ENCODE measurements at places on chromosomes 7 and 10. TPM values are rescaled to one million over a fixed set of nuclear protein-coding genes. Genes with fewer than 3 reads are reported as not detected.

GRCh38 chr10:14532473-14533251 lies 201.9 kb upstream of the FRMD4A start:
- no peak for DNase-seq

DNA sequence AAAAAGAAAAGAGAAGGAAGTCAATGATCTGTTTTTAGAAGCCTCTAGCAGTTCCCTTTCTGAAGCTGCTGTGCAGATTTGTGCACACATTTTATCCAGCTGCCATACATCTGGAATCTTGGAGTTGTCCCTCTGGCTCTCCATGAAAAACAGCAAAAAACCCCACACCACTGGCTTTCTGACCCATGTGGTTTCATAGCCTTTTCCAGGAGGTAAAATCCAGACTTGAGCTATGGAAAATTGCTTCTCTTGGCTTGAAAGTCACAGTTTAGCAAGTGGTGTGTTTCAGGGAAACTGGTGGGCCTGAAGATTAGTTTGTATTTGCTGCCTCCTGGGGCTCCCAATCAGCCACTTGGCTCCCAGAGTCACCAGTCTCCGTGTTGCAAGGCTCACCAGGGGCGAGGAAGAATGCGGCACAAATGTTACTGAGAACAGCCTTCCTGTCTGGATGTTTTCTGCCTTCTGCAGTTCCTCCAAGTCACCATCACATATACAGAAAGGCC lies 50.1 kb upstream of the ADRB1 start:
- peak; percentile 82 for DNase-seq

DNA sequence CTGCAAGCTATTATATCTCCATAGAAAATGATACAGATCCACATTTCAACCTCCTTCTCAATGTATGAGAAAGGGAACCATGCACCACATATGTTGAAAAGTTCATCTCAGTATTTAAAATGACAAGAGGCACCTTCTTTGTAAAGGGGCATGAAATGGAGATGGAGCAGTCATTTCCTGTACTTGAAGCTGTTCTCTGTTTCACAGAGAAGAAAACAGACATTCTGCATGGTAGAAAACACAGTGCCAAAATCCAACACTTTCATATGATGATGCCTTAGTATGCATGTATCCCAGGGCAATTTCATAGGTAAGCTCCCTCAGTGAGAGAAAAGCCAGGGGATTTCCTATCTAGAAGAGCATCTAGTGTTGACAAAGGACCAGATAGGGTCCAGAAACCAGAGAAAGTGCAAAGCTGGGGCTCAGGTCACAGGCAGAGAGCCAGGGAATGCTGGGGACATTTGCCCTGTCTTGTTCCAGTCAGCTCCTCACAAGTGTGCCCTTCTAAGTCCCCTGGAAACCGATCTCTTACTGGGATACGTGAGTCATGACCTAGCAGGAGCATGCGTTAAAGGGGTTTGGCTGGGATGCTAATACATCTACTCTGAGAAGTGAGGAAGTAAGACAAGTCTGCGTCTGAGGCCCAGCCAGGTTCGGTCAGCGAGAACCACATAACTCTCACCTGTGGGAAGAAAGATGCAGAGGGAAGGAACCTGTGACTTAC lies 118.7 kb downstream of the ICA1 start:
- DNase-seq = no peak

- no peak for DNase-seq
These were observed 136.9 kb downstream of the CFTR start for GRCh38 chr7:117616694-117617093.

Gene LBX1
- not detected for total RNA-seq

GRCh38 chr10:132777441-132777840 lies 8.5 kb downstream of the NKX6-2 start:
- DNase-seq = no peak

DNA sequence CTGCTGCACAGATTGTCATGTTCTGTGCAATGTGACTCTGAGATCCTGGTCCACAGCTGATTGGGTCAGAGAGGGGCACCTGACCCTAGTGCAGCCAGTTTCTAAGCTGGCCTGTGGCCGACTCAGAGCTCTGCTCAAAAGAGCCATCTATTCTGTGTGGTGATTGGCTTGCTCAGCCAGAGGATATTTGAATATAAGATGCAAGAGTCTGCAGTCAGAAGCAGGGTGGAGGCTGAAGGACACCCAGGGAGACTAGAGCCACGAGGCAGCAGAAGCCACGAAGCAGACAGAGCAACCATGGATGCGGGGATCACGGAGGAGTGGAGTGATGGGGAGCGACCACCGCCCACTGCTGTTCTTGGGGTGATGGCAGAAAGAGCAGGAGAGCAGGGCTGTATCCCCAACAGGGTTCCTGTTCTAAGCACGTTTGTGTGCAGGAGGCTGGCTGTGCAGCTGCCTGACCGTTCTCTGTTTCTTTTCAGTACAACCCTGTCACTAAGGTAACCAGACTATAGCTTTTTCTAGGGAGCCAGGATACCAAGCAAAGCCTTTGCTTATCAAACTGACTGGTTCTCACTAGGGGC lies 19.5 kb upstream of the RHEB start:
- DNase-seq = no peak

GRCh38 chr7:142422621-142423020 lies 164.8 kb upstream of the PRSS58 start:
- DNase-seq = no peak

Gene IFIT3
- 10.5 TPM for total RNA-seq

DNA sequence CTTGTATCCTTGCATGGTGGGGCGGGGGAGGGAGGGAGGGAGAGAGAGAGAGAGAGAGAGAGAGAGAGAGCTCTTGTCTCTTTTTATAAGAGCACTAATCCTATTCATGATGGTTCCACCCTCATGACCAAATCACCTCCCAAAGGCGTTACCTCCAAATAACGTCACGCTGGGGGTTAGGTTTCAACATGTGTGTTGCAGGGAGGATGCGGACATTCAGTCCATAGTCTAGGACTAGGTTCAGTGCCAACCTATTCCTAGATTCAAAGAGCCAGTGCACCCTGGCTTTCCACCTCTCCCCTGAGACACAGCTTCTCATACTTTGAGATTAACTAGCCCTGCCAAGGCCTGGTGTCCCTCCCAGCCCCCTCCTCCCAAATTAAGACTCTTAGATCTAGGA lies 123.0 kb downstream of the GRK5 start:
- DNase-seq = no peak

Gene ZNF425
- 0.97 TPM for total RNA-seq

Gene HOGA1
- 1.5 TPM for total RNA-seq

Gene PRLHR
- total RNA-seq = not detected

GRCh38 chr10:30833628-30833970 lies 198.1 kb downstream of the ZNF438 start:
- DNase-seq = no peak

DNA sequence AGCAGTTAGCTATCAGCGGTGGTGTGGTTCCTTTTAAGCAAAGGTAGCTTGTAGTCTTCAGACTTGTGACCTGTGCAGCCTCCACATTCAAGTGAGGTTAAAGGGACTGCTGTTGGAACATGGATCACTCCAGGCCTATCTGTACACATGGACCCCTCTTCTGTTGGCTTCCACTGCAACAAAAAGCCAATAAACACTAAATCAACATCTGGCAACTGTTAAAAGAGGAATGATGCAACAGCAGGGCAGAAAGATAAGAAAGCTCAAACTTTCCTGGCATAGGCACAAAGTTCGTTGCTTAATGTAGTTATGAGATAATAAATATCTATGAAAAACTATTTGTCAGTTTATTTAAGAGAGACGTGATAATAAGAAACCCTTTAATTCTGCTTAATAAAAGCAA lies 4.0 kb upstream of the MINPP1 start:
- DNase-seq = no peak

DNA sequence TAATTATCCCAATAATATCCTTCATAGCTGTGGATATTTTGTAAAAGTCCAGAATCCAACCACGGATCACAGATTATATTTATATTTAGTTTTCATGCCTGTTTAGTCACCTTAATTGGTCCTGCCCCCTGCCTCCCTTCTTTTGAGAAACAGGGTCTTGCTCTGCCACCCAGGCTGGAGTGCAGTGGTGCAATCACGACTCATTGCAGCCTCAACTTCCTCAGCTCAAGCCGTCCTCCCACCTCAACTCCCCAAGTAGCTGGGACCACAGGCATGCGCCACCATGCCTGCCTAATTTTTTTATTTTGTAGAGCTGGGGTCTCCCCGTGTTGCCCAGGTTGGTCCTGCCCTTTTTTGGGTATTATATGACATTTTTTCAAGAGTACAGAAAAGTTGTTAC lies 129.4 kb downstream of the KAT6B start:
- DNase-seq = no peak

Gene INPP5A
- 102 TPM for total RNA-seq

Gene ACBD7
- 0.46 TPM for total RNA-seq

Gene HSPA12A
- total RNA-seq = 20.5 TPM

GRCh38 chr10:13458687-13459012 lies 70.2 kb downstream of the BEND7 start:
- DNase-seq = no peak

Gene CYP2C8
- 0.57 TPM for total RNA-seq

Gene CEP41
- total RNA-seq = 11.5 TPM

GRCh38 chr7:158475679-158476052 lies 112.0 kb downstream of the PTPRN2 start:
- no peak for DNase-seq

GRCh38 chr10:132110111-132110521 lies 44.4 kb downstream of the JAKMIP3 start:
- peak; percentile 81 for DNase-seq

DNA sequence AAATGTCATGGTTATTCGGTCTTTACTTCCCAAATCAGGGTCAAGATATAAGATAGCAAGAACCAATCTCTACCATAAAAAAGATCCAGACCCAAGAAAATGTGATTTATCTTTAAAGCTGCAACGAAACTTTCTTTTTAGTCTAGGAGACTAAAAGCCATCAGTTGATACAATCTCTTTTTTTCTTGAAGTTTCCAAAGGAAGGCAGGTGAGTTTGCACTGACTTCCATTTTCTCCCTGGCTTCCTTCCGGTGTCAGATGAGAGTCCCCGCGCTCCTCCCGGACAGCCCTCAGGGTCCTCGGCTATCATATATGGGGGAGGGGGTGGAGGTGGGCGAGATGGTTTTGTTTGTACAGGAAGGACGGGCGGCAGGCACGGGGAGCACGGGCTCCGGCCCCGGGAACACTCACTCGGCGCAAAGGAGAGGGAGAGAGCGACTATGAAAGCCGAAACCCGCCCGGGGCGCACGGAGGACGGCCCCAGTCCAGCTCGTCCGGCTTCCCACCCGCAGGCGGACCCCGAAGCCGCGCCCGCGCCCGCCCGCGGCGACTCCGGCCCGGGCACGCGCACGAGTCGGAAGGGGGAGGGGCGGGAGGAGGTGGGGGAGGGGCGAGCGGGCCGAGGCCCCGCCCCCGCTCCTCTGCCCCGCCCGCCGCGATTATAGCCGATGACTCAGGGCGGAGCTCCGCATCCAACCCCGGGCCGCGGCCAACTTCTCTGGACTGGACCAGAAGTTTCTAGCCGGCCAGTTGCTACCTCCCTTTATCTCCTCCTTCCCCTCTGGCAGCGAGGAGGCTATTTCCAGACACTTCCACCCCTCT lies at the start of gene BAG3:
Gene BAG3, plus strand, starts transcription at position 689 of the 822 bp plus-strand sequence. CDS start 296 bp downstream, outside the sequence.
- DNase-seq = peak; percentile 98

Gene SPDYE5
- not detected for total RNA-seq

Gene POLR2J2
- 7.5 TPM for total RNA-seq

DNA sequence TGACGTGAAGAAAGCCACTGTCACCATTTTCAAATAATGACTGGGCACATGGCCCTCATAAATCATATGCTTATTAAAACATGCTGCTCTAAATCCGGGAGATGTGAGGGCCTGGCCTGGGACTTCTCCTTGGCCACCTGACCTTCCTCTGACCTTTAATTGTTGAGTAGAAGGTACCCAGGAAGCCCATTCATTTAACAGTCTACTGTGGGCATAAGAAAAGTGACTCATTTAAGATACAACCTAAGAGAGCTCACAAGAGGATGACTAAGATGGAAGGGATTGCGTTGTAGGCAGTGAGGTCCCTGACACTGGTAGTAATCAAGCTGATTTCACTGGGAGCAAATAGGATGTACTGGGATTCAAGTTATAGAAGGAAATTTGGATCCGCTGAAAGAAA lies 203.4 kb upstream of the GPR26 start:
- no peak for DNase-seq

- no peak for DNase-seq
These were observed 60.5 kb downstream of the SH2D4B start for GRCh38 chr10:80598084-80598798.

- no peak for DNase-seq
These were observed 24.0 kb upstream of the TMEM213 start for GRCh38 chr7:138773817-138774216.

Gene LEP
- 1.5 TPM for total RNA-seq

DNA sequence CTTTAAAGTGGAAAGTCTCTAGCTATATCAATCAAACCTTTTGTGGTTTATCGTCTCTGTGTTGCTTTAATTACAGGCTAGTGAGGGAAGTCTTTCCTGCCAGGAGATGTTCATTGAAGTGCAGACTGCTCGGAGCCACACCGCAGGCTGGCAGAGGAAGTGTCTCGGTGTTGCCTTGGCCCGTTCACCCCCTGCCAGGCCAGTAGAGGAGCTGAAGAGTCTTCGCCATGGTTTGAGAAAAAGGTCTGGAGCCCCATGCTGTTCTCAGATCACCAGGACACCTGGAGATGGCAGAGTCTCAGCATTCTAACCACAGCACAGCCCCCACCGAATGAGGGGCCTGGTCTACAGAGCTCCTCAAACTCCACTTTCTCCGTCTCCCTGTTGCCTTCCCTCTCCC lies 275.9 kb upstream of the PLPP4 start:
- no peak for DNase-seq

Gene HTRA1
- 152 TPM for total RNA-seq

DNA sequence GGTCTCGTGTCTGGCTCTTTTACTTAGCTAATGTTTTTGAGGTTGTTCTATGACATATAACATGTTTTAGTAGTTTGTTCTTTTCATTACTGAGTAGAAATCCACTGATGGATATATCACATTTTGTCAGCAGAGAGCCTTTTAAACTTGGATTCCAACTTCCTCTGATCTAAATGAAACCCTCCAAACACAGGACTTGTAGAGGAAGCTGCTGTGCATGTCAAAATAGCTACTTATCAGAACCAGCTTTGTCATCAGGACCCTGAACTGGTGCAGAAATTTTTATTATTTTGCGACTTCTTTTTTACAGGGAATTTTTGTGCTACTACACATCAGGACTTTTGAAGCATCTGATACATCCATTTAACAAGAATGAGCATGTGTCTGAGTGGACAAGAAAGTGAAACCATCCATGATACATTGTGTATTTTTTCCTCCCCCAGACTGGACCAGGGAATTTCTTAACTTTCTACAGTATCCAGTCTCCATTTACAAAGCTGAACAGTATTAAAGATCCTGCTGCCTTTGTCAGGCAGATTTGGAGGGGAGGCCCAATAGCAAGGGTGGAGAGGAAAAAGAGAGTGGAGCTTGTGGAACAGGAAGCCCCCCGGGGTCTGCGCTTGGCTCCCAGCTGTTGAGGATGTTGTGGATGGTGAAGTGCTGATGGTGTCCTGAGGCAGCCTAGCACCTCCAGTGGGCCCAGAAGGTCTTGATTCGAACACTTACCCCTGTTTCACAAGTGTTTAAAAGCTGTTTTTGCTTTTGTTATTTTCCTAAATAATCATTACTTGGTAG lies 29.3 kb upstream of the MTPAP start:
- DNase-seq = peak; percentile 49

GRCh38 chr10:23914641-23915040 lies 294.3 kb upstream of the KIAA1217 start:
- no peak for DNase-seq

- DNase-seq = no peak
These were observed 610.5 kb downstream of the ACTR3B start for GRCh38 chr7:153370092-153370491.

Gene EBLN1
- not detected for total RNA-seq

Gene TMEM176A
- total RNA-seq = 47.2 TPM

GRCh38 chr7:11281953-11282352 lies 308.3 kb downstream of the PHF14 start:
- DNase-seq = no peak

Gene AASS
- total RNA-seq = 14.3 TPM

Gene TIAL1
- 90.7 TPM for total RNA-seq

All from posterior vena cava (tissue), 2 donors.